Pons (tissue), 1 donor: ENCODE measurements at places on chromosomes 12 and 14.

DNA sequence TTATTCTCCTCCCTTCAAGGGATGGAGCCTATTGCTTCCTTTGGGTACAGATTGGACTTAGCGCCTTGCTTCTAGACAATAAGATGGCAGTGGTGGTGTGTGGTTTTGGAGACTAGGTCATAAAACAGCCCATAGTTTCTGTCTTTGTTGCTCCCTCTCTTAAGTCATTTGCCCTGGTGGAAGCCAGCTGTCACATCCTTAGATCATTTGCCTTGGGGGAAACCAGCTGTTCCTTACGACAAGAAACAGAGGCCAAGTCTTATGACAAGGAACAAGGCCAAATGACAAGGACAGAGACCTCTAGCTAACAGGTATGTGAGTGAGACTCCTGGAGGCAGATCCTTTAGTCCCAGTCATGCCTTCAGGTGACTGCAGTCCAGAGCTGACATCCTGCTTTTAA, 9.2 kb upstream of the PALS1 start:
- no peak for DNase-seq

- no peak for DNase-seq
These were observed 450.3 kb upstream of the TBX3 start for GRCh38 chr12:115134298-115134697.

GRCh38 chr12:79360286-79360685, 330.5 kb downstream of the PAWR start:
- DNase-seq, result no peak

DNA sequence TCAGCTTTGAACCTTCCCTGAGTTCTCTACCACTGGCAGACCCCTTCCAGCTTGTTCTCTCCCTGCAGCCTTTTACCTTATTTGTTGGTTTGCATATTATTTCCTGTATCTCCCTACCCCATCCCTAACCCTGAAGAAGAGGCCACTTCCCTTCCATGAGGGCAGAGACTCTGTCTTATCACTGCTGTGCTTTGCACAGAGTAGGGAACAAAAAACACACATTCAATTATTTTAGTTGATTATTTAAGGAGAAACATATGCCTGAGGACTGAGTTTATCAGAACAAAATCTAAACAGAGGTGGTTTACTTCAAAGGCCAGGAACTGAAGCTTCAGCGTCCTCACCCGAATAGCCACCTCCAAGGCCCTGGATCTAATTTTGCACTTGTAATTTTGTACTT, 111.7 kb upstream of the RFLNA start:
- no peak for DNase-seq
